ENCODE measurements at places on chromosomes 1 and 21.
A peak's percentile ranks its signal among the peaks of the same experiment; 100 is the strongest.

DNA sequence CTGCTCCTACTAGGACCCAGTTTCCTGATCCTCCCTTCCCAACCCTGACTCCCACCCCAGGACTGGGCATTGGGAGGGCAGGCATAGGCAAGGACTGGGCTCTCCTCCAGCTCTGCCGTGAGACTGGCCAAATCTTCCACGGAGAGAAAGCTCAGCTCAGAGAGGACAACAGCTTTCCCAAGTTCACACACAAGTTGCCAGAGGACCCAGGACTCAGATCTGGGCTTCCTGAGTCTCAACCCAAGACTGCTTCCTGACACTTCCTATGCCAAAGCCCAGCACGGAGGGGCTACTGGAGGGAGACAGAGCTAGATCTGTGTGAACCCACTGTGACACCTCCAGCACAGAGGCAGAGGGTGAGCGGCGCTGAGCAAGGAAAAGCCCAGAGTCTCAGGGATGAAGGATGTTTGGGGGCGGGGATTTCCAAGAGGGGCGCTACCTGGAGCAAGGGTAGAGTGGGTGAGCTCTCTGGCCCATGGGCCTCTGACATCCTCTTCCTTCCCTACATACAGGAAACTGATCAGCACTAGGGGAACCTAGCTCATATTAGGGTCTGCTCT lies 7.1 kb downstream of the PDZK1IP1 start:
- DNase-seq = no peak

GRCh38 chr21:45377866-45378257 lies 27.1 kb upstream of the COL18A1 start:
- DNase-seq = no peak

DNA sequence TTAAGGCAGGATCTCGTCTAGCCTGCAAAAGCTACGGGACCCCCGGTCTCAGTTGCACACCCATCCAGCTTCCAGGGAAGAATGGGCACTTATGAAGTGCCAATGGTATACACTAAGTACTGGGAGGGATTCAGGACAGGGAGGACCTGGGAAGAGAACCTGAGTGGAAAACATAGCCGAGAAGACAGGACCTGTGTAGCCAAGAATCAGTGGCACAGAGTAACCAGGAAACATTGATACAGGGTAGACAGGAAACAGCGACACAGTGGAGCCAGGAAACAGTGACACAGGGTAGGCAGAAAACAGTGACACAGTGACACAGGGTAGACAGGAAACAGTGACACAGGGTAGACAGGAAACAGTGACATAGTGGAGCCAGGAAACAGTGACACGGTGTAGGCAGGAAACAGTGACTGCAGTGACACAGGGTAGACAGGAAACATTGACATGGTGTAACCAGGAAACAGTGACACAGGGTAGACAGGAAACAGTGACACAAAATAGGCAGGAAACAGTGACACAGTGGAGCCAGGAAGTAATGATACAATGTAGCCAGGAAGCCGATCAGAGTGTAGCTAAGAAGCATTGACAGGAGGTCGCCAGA lies 138.0 kb upstream of the ARHGEF16 start:
- DNase-seq = peak; percentile 50

DNA sequence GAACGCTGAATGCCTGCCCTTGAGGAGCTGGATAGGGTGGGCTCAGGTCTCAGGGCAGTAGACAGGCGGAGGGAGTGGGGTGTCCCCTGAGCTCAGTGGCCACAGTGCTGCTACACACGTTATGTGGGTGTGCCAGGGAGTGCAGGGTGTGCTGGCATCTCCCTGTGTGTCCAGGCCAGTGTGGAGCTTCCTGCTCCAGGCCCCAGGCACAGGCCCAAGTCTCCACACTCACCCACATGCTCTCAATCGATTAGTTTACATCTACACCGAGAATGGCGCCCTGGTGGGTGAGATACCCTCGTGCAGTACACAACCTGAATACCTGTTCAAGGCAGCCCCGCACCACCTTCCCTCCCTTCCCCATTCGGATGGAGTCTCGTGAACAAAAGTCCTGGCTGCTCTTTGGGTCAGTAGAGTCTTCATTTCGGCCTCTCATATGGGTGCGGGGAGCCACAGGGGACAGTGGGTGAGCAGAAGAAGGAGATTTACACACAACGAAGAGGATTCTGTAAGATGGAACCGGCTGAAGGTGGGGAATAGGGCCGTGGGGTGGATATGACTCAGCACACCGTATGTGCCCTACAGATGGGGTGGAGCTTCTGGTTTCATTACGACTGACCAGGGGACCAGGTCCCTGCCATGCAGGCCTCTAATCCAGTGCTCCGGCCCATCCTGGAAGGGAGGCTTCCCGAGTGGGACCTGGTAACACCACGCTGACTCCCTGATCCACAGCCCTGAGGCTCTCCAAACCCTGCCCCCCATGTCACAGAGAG lies 93.3 kb downstream of the SPSB1 start:
- DNase-seq = no peak

GRCh38 chr1:81437649-81438048 lies 363.1 kb upstream of the ADGRL2 start:
- no peak for DNase-seq

DNA sequence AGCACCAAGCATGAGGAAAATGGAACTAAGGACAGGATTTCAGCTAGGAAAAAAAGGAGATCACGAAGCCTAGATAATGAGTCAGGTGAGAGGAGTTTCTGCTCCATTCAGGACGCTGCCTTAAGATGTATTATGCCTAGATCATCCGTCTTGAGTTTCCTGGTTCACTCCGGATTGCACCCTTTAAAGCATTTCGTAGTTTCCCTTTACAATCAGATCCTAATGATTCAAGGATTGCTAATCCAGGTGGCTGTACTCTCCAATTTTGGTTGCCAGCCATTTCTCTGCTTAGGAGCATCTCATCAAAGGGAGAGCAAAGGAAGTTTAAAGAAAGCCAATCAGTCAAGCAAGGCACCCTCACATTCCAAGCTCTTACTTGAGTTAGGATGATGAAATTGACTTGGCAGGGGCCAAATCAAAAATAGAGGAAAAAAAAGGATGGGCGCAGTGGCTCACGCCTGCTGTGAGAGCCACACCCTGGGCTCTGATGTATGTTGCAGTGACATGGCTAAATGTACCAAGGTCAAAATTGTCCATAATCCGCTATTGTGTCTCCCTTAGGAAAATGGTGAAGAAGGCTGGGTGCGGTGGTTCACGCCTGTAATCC lies 156.9 kb upstream of the SOD1 start:
- DNase-seq = no peak

GRCh38 chr1:65952696-65953095 lies 160.0 kb downstream of the PDE4B start:
- no peak for DNase-seq

DNA sequence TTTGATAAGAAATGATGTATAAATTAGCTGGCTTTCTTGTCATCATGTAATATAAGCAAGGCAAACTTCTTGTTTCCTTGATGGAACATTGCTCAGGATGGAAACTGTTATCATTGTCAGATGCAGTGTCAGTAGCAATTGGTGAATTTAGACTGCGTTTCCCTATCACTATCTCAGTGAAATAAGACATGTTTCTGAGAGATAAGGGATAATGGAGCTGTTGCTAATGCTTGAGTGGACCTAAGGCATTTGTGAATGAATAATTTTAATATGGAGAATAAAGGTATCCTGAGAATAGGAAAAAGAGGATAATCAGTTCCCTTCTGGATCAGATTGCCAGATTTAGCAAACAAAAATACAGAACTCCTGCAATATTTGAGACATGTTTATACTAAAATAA lies 160.9 kb downstream of the HLX start:
- DNase-seq = no peak

DNA sequence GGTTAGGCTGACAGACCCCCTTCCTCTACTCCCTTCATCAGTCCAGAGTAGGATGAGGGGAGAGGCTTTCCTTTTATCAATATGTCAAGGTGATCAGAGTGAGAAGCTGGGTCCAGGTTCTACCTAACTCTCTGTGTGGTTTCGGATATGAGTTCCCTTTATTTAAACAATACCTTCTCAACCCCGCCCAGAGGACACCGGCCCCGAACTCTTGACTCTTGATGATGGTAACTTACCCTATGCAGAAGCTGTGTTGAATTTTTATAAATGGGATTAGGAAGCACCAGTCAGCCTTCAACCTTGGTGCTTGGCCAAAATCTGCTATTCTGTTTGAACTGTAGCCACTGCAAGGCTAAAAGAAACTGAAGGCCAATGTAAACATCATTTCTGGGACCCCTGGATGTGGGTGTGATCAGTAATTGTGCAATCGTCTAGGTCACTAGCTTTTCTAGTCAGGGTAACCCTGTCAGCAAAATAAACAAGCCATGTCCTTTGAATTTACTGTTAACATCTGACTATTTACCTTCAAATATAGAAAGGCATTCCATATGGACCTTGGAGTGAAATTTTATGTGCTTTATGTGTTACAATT lies 398.3 kb downstream of the SEC16B start:
- no peak for DNase-seq

GRCh38 chr1:205760606-205761005 lies 10.6 kb upstream of the NUCKS1 start:
- DNase-seq = peak; percentile 54

DNA sequence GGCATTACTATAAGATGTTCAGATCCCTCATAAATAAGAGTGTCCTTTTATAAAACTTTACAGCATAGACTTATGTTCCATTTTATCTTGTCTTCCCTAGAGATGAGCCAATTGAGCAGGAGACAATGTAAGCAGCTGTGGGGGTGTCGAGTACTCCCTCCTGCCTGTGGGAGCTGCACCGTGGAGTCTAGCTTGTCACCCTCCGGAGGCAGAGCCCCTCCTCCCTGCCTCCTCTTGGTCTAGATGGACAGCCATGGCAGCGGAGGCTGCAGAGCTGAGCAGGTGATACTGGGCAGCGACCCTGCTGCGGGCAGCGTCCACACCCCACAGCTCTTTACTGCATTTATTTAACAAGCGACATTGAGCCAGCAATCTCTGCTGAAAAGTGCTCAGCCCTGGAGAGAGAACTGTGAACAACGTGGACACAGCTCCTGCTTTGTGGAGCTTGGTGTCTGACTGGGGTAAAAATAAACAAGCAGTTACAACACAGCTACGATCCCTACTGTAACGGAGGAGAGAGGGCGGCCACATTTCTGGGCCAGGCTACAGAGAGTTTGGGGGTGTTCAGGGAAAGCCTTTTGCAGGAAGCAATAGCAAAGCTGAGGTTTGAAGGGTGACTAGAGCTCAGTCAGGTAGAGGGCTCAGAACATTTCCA lies 12.8 kb upstream of the KIF21B start:
- no peak for DNase-seq
